IPS DF 19.7 (cell line): ENCODE measurements at places on chromosomes 1 and 21.

DNA sequence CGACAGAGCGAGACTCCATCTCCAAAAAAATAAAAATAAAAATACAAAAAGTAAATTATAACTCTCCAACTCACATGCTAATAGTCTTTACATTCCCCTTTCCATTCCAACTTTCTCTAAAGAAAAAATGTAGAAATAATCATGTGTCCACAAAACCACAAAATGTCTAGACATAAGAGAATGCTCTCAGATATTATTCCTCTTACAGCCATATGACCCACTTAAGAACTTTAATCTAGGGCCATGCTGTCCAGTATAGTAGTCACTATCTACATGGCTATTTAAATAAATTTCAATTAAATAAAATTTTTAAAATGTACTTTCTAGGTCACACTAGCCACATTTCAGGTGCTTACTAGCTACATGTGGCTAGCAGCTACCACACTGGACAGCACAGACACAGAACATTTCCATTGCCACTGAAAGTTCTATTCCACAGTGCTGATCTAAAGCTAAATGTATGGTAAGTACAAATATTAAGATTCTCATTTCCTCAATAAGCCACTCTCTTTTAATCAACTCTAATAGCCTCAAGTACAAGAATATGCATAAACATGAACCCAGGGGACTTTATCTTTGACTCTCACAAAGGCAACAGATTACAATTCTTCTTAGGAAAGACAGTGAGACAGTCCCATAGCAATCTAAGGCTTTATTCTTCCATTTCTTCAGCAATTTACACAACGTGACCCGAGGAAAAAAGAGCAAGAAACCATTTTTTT, 138.6 kb downstream of the RERE start:
- no peak for DNase-seq

DNA sequence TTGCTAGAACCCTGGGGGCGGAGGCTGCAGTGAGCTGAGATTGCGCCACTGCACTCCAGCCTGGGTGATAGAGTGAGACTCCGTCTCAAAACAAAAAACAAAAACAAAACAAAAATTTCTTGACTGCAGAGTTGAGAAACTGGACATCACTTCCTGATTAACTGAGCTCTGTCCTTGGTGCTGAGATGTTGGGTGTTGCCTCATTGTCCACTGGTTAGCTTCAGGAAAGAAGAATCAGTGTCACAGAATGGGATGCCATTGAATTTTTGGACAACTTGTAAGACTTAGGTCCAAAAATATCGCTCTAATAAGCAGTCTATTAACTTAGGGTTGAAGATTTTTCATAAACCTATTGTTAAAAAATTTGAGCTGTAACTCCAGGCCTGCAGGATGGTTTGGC, 23.8 kb upstream of the KCNA10 start:
- no peak for DNase-seq

GRCh38 chr1:94284476-94284875, 47.1 kb upstream of the ARHGAP29 start:
- DNase-seq, result no peak

- no peak for DNase-seq
These were observed 174 bp downstream of the SH3BP5L start for GRCh38 chr1:248825573-248825908.

GRCh38 chr1:87869567-87869966, 540.9 kb downstream of the LMO4 start:
- no peak for DNase-seq

DNA sequence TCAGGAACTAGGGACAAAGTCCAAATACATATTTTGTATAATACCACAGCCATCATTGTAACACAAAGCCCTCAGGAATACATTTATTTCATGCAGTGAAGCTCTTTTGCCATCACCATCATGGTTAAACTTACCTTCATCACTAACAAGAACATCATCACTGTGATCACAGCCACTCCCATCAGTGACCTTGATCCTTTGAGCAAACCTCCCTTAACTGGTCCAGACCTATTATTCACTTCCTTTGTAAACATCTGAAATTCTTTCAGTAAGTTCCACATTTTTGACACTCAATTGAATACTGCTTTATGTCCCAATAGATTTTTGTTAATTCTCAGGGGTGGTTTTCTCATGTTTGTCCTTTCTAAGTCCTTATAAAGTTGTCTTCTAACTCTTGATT, 16.2 kb upstream of the KPRP start:
- no peak for DNase-seq

GRCh38 chr1:41539999-41540398, 55.5 kb upstream of the EDN2 start:
- no peak for DNase-seq

DNA sequence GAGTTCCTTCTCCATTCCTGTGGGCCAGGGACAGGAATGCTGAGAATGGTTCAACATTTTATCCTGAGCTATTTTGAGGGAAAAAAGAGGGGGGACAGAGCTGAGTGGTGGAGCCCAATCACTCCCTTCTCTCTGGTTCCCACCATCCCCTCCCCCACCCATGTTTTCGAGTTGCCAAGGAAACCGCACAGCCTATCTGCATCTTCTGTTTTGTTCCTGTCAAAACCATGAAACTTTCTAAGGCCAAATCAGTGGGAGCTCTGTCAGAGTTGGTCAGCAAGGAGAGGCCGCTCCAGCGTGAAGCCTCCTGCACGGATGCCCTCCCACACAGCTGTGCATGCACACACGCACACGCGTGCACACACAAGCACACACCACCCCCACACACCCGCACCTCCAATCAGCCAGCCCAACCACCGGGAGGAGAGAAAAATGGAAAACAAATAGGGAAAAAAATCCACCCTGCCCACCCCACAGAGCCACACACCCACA, 54.5 kb upstream of the ATP2B4 start:
- DNase-seq, result no peak

GRCh38 chr1:156245451-156246232, 2.2 kb downstream of the PAQR6 start:
- no peak for DNase-seq

GRCh38 chr1:221430152-221430960, 311.5 kb downstream of the DUSP10 start:
- no peak for DNase-seq

DNA sequence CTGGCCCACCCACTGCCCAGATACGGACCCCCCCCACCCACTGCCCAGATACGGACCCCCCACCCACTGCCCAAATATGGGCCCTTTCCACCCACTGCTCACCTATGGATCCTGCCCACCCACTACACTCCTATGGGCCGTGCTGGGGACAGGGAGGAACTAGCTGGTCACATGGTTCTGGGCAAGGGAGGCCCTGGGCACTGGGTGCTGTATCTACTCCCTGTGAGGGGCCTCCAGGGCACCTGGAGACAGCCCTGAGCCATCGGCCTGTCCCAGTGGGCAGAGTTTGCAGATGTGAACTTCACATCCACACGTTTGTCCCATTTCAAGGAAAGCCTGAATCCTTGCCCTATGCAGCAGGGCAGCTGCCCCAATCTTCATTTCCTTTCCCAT, 71.4 kb upstream of the COL6A1 start:
- DNase-seq, result no peak

GRCh38 chr1:226082959-226083301, 20.4 kb downstream of the H3-3A start:
- DNase-seq, result no peak

GRCh38 chr1:1124786-1125642, 9.1 kb upstream of the C1orf159 start:
- DNase-seq, result no peak

GRCh38 chr1:244210884-244211558, 159.9 kb downstream of the ZBTB18 start:
- peak; percentile 76 for DNase-seq

DNA sequence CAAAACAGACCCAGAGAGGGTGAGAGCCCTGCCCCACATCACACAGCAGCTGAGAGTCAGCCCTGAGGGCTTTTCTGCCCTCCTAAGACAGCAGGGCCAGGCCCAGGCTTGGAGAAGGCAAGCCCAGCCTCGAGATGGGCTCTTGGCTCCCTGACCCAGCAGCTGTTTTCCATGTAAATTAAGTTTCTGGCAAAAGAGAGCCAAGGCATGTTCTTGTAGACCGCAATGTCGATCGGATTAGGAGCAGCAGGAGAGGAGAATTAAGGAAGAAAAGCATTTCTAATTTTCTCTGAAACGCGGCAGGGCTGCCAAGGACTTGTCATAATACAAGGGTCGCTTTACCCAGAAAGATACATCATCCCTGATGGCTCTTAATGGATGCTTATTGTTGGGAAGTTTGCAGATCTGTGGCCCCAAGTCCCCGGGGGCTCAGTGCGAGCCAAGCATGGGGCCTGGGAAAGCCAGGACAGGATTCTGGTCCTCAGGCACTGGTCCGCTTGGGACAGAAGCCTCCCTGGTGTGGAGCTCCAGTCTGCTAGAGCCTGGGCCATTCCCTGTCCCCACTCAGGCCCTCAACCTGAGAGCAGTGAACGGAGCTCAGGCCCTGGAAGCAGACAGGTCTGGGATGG, 62.8 kb downstream of the DMRTB1 start:
- no peak for DNase-seq

DNA sequence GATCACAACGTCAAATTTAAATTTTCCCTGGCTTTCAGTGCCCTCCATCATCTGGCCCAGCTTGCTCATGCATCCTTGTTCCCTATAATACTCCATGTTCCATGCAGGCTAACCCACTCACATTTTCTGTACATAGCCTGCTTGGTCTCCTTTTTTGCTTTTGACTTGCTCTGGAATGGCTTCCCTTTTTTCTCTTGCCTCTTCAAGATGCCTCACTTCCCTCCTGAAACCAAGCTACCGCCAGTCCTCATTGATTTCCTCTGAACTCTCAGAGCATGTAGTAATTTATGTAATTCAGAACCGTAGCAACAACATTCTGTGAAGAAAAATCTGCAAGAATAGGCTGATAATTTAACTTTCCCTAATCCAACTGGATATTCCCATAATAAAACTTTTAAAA, 10.3 kb downstream of the CAP1 start:
- DNase-seq, result no peak

DNA sequence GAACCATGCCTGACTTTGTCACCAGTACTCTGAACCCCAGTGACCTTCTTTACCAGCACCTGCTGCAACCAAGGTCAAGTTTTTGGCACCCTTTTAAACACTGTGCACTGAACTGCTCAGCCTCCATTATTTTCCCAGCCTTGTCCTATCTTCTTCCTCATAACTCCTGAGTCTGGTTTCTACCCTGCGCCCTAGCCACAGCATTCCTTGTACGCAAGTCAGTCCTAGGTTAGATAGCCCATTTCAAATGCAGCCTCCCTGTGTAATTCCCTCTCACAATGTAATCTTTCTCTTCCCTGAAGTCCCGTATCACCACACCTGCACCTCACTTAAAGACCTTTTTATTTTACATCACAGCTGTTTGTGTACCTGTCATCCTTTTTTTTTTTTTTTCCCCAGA, 37.2 kb downstream of the DNTTIP2 start:
- DNase-seq, result no peak
